ENCODE measurements at places on chromosomes 16 and 17.

- H3K27me3 ChIP-seq = no peaks in the 10 kb centered on the region
- H3K4me3 ChIP-seq = no peak overlapping the region
- H3K36me3 ChIP-seq = no peaks in the 10 kb centered on the region
Measured at GRCh38 chr17:74241431-74241830, 28.1 kb downstream of the TTYH2 start.

DNA sequence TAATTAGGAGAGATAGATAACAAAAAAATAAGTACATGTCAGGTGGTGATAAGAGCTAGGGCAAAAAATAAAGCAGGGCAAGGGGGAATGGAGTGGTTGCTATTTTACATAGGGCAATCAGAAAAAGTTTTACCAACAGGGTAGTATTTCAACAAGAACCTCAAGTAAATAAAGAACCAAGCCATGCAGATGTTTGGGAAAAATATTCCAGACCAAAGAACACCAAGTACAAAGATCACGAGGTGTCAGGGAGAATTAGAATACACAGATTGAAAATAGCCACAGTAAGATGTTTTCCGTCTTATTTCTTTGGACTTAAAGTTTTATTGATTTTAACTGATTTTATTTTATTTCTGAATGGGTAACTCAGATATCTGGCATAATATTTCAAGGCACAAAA is 11.1 kb downstream of the SYNRG start:
- no peak overlapping the region for H3K4me3 ChIP-seq
- H3K4me1 ChIP-seq = peaks cover 54% of the 10 kb centered on the region
- H3K27ac ChIP-seq = no peak overlapping the region

DNA sequence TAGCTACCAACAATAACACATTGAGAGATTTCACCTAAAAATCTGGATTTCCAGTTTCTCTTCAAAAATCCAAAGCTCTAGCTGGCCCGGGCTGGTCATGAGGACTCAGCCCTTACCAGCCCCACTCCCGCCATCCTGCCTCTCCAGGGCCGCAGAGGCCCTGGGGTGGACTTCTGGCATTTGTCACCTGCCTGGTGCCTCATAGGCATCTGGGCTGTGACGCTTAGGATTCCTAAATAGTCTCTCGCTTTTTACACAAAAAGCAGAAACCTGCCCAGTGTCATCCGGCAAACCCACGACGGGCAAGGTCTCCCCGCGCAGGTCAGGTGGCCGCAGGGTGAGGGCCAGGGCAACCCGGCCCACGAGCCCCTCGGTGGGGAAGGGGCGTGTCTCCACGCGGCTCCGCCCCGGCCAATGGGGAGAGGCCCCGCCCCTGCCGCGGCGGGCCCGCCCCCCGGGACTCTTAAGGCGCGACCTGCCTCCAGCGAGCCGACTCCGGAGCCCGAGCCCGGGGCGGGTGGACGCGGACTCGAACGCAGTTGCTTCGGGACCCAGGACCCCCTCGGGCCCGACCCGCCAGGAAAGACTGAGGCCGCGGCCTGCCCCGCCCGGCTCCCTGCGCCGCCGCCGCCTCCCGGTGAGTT is at the start of gene VASN:
Gene VASN, plus strand, starts transcription at position 492 of the 644 bp plus-strand sequence. CDS start 9,030 bp downstream, outside the sequence.
- H3K27ac ChIP-seq = no peak within 1 kb of the TSS
- peaks cover 11% of the 10 kb centered on the region for H3K4me1 ChIP-seq
- peak within 1 kb of the TSS; percentile 84 for H3K4me3 ChIP-seq
- no peaks in the 10 kb centered on the region for H3K36me3 ChIP-seq
- peak; percentile 61 for DNase-seq

DNA sequence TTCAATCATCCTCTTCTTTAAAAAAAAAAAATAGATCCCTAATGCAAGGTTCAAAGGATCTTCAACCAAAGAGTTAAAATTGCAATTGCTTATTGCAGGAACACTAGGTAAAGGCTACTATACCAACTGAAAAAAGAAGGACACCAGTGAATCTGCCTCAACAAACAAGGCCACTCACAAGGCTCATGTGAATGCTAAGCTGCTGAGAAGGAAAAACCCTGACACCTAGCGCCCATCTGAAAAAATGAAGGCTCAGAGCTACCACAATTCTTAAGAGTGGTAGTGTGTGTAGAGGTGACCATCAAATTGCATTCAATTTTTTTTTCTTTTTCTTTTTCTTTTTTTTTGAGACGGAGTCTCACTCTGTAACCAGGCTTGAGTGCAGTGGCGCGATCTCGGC is 201.6 kb upstream of the C17orf78 start:
- H3K27ac ChIP-seq = no peak overlapping the region
- no peak overlapping the region for H3K4me3 ChIP-seq
- H3K36me3 ChIP-seq = peaks cover 11% of the 10 kb centered on the region

DNA sequence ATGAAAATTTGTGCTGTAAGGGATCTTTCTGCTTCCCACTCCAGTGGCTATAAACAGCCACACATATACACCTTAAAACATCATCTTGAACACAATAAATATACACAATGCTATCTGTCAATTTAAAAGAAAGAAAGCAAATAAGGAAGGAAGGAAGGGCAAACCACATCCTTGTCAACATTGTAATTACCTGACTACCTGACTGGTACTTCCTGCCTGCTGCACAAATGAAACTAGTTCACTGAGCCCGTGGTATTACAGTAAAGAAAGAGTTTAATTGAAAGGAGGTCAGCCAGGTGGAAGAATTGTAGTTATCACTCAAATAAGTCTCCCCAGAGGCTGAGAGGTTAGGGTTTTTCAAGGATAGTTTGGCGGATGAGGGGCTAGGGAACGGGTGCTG is 344.4 kb upstream of the ASIC2 start:
- no peak for DNase-seq
- H3K4me3 ChIP-seq = no peak overlapping the region
- no peak overlapping the region for H3K27ac ChIP-seq

- peaks cover 61% of the 10 kb centered on the region for H3K4me1 ChIP-seq
- no peaks in the 10 kb centered on the region for H3K27me3 ChIP-seq
- H3K36me3 ChIP-seq = peaks cover 56% of the 10 kb centered on the region
- H3K4me3 ChIP-seq = no peak overlapping the region
Measured at GRCh38 chr16:9123871-9124270, 32.4 kb downstream of the HAPSTR1 start.

DNA sequence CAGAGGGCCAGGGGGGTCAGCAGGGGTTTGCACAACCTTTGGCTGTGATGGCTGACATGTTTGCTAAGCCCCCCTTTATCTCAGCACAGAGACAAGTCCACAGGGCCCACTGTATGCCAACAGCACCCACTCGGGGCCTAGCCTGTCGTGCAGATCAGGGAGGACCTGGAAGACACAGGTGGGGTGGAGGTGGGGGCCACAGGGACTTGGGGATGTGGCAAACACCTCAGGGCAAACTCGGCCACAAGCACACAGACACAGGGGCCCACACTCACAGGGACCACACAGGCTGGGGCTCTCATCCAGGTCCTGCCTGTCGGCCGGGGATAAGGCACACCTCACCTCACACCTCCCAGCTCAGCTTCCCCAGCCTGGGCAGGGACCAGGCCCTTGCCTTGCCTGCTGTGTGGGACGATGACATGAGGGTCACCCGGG is 87.9 kb downstream of the C16orf78 start:
- peaks cover 40% of the 10 kb centered on the region for H3K4me1 ChIP-seq
- H3K4me3 ChIP-seq = peak overlapping the region; percentile 78

DNA sequence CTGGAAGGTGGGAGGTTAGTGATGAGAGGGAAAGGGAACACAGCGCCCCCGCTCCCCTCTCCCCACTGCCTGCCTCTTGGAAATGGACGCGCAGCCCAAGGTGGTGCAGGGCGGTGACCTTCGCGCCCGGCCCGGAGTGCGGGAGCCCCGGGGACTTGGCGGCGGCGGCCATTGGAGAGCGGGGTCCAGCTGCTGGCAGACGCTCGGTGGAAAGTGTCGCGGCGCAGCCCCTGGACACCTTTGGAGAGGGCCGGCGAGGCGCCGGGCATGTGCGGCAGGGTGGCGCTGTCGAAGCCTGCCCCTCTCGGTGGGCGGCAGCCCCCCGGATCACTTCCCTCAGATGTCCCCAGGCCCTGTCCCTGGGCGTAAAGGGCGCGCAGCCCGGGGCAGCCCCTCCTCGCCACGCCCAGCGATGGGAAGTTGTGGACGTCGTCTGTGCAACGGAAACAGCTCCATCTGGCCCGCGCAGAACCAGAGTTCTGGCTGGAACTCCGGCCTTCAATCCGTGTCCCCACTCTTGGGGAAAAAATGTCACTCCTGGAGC is 16.7 kb downstream of the SALL1 start:
- H3K4me3 ChIP-seq = no peak overlapping the region
- peaks cover 33% of the 10 kb centered on the region for H3K27me3 ChIP-seq
- DNase-seq = no peak
- H3K4me1 ChIP-seq = peaks cover 3% of the 10 kb centered on the region
- peaks cover 7% of the 10 kb centered on the region for H3K36me3 ChIP-seq

DNA sequence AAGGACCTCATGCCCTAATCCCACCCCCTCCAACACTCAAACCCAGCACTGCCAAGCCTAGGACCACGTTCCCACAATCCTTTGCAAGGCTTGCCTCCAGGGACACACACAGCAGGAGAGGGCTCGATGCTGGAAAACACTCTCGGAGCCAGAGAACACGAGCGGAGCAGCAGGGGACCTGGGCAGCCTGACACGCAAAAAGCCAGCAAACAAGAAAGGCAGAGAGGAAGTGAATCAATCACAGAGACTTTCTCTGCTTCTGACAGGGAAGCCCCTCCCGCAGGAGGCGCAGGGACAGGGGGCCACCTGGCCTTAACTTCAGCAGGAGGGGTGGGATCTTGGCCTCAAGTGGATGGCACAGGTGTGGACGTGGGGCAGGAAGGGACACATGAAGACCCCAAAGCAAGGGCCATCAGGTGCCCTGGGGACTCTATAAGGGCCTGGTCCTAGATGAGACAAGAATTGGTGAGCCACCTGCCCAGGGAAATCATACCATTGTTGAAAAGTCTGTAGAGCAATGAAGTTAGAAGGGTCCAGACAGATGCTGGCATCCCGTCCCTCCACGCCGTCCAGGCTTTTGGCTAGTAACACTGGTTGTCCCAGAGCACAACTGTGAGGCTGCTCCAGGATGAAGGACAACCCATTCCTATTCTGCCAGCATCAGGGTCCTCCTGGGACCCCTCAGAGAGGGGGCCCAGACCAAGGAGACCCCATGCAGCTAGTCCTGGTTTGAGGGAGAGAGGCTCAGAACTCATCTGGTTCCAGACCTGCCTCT is 2.2 kb downstream of the SDK2 start:
- peaks cover 19% of the 10 kb centered on the region for H3K4me1 ChIP-seq
- H3K27me3 ChIP-seq = peaks cover 13% of the 10 kb centered on the region
- no peaks in the 10 kb centered on the region for H3K36me3 ChIP-seq
- H3K27ac ChIP-seq = peak overlapping the region; percentile 79
- peak overlapping the region; percentile 89 for H3K4me3 ChIP-seq

GRCh38 chr16:85418978-85419491 is 194.1 kb upstream of the GSE1 start:
- H3K27me3 ChIP-seq = no peaks in the 10 kb centered on the region
- no peak for DNase-seq
- H3K4me1 ChIP-seq = peaks cover 13% of the 10 kb centered on the region
- no peak overlapping the region for H3K27ac ChIP-seq

GRCh38 chr17:64180089-64181073 is 50.4 kb upstream of the ERN1 start:
- H3K4me1 ChIP-seq = peaks cover 6% of the 10 kb centered on the region
- peaks cover 19% of the 10 kb centered on the region for H3K36me3 ChIP-seq
- no peak for DNase-seq
- H3K27me3 ChIP-seq = no peaks in the 10 kb centered on the region
- no peak overlapping the region for H3K27ac ChIP-seq

GRCh38 chr17:28818819-28819221 is 23.8 kb downstream of the FAM222B start:
- H3K27me3 ChIP-seq = no peaks in the 10 kb centered on the region
- H3K36me3 ChIP-seq = peaks cover 2% of the 10 kb centered on the region
- no peak for DNase-seq

GRCh38 chr17:8799570-8800212 is 526 bp upstream of the MFSD6L start:
- H3K4me3 ChIP-seq = no peak overlapping the region
- DNase-seq = no peak
- no peaks in the 10 kb centered on the region for H3K36me3 ChIP-seq

DNA sequence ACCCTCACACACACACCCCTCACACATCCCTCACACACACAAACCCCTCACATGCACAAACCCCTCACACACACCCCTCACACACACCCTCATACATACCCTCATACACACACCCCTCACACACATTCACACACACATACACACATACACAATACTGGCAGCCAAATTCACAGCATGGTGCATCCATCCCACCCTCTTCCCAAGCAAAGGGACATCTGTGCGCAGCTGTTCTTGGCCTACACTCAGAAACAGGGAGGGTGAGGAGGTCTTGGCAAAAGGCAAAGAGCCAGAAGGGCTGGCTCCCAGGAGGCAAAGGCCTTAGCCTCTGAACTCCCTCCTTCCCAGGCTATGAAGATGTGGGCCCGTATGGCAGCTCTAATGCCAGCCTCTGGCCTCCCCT is 23.4 kb downstream of the C17orf67 start:
- no peaks in the 10 kb centered on the region for H3K4me1 ChIP-seq
- DNase-seq = no peak
- no peaks in the 10 kb centered on the region for H3K27me3 ChIP-seq
- no peak overlapping the region for H3K4me3 ChIP-seq

- H3K4me3 ChIP-seq = peak overlapping the region; percentile 79
- peak overlapping the region; percentile 88 for H3K27ac ChIP-seq
- DNase-seq = peak; percentile 96
- H3K36me3 ChIP-seq = no peaks in the 10 kb centered on the region
Measured at GRCh38 chr16:3003582-3004270, 9.0 kb upstream of the CLDN9 start.

- H3K27me3 ChIP-seq = peaks cover 14% of the 10 kb centered on the region
- H3K27ac ChIP-seq = no peak overlapping the region
- DNase-seq = peak; percentile 53
- no peaks in the 10 kb centered on the region for H3K36me3 ChIP-seq
Measured at GRCh38 chr16:71259086-71259485, 28.6 kb upstream of the HYDIN start.

DNA sequence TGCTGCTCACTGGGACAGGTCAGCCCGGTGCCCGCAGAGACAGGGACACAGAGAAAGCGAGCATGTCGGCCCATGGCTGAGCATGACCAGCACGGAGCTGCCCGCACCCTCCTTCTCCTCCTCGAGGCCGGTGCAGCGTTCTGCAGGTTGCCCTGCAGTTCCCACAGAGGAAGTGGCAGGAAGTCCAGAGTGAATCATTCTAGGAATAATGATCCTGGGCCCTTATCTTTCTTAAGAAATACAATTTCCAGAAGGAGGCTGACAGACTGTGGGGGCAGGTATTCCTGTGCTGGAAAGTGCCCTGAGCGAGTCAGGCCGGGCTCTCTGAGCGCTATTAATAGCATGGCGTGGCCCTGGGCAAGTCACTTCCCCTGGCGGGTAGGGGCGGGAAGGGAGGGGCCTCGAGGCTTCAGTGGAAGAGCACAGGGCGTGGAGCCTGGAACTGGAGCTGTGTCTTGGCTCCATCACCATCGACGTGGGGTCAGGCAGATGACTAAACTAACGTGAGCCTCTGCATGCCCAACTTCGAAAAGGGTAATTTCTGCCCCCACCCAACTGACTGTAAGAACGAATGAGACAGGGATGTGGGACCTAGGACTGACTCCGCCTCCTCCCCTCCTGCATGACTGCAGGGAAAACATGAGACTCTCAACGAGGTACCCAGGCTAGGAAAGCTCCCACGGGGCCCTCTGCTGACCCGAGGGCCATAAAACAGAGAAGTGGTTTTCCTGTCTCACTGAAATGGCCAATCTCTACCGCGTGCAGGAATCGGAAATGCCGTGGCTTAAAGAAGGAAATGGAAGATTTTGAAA is 9.8 kb downstream of the TMEM204 start:
- peak overlapping the region; percentile 78 for H3K4me3 ChIP-seq
- no peaks in the 10 kb centered on the region for H3K27me3 ChIP-seq
- DNase-seq = peak; percentile 28

- no peak overlapping the region for H3K27ac ChIP-seq
- DNase-seq = no peak
- no peaks in the 10 kb centered on the region for H3K27me3 ChIP-seq
- H3K4me3 ChIP-seq = no peak overlapping the region
Measured at GRCh38 chr17:35934760-35935159, 4.2 kb upstream of the RDM1 start.

Data from naive thymus-derived CD8-positive, alpha-beta T cell (primary cell).